ENCODE measurements at places on chromosomes 13 and 19. TPM values are rescaled to one million over a fixed set of nuclear protein-coding genes. Genes with fewer than 3 reads are reported as not detected.

RABAC1 gene
- 133 TPM for total RNA-seq

GGN gene
- total RNA-seq = 0.38 TPM

DNA sequence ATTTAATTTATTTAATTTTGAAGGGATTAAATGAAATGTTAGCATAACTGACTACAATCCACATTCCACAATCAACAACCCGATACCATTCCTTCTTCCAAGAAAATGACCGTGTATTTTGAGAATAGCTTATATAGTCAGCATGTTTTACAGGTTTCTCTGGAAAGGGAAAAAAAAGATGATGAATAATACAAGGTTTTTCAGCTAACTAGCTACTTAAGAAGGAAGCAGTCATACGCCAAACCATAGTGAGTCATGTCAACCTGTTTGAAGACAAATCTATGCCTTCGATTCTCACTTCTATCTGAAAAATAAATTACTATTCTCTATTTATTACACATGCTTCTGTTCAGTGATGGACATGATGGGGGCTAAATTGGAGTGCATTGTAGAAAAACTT, 258.6 kb downstream of the EFNB2 start:
- no peak for DNase-seq

GRCh38 chr13:51953347-51954195, 57.7 kb downstream of the ATP7B start:
- DNase-seq = no peak

- no peak for DNase-seq
These were observed 65.3 kb downstream of the ABCC4 start for GRCh38 chr13:95235974-95236373.

GRCh38 chr13:108777421-108778420, 148.3 kb downstream of the MYO16 start:
- no peak for DNase-seq

DNA sequence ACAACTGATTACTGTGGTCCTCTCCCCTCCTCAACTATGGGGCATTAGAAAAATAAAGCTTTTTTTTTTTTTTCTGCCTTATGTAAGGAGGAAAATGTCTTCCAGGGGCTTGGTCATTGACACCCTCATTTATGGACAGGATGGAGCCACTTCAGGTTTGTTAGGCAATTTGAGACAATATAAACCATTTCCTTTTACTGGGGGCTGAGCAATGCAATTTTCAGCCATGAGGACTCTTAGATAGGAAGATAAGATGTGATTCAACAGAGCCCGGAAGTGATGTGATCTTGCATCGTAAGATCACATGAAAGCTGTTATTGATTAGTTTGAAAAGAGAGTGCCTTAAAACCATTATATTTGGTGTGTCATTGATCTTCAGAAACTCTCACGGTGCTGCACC, 210.8 kb downstream of the OXGR1 start:
- no peak for DNase-seq

- DNase-seq = no peak
These were observed 170.8 kb downstream of the NUFIP1 start for GRCh38 chr13:44818428-44818827.

DNA sequence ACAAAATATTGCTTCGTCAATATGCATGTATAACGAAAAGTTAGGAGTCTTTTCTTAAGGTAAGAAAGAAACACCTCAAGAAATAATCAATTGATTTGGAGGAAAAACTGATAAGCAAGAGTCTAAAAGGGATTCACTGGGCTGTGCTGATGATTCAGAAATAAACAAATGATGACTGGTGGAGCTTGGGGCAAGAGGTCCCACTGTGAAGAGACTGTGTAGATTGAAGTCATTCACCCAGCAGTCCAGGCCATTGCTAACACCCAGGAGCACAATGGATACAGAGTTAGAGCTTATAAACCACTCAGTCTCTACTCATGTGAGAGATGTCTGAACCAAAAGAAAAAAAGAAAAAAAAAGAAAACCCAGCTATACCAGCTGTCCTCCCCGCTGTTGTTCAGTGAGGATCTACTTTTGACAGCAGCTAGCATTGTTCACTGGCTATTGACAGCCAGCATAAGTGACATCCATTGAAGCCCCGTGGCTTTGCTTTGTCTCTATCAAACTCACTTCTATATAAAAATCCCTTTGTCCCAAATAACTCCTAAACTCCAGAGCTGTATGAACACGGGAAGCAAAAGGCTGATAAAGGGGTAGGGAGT, 255.5 kb downstream of the KCTD12 start:
- DNase-seq = no peak

DNA sequence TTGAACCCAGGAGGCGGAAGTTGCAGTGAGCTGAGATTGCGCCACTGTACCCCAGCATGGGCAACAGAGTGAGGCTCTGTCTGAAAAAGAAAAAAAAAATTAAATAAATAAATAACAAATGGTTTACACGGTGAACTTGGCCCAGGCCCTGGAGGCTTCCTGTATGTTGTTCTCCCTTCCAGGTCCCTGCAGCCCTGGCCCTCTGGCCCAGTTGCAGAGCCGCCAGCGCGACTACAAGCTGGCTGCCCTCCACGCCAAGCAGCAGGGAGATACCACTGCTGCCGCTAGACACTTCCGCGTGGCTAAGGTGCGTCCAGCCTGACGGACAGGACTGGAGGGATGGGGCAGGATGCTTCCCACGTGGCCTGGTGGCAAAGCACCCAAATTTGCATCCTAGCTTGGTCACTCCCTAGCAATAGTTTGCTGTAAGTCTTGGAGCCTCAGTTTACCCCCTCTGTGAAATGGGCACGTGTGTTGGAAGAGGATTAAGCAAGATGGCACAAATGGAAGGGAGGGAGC, 11.9 kb downstream of the CC2D1A start:
- no peak for DNase-seq

GRCh38 chr13:33497146-33497845, 211.7 kb upstream of the STARD13 start:
- no peak for DNase-seq

DNA sequence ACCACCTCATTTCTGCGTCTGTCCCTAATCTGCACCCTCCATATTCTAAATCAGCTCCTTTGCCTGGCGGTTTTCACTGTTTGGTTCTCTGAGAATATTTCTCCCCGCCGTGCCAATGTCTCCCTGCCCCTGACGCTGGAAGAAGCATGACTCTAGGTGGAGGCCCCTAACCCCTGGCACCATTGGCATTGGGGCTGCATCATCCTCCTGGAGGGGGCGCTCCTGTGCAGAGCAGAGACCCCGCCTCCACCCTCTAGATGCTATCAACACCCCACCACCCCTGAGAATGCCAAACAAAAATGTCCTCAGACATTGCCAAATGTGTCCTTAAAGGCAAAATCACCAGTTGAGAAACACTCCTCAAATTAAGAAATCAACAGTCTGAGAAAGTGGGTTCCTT, 6.5 kb downstream of the ZSCAN5B start:
- DNase-seq = no peak
